ENCODE measurements at places on chromosomes 5 and 9.

DNA sequence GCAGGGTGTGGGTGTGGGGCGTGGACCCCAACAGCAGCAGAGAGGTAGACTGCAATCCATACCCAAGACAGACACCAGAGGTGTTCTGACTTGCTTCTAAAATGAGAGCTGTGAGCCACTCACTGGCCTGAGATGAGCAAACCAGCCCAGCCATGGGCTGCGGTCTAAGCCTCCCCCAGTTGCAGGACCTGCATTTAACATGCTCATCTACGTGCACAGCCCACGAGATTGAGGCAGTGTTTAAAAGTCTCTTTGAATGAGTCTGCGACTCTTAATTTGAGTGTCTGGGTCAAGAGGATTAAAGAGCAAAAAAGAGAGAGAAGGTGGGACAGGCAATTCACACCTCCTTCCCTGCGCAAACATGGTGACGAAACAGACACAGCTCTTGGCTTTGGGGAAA lies 5.9 kb downstream of the SURF4 start:
- no peak for DNase-seq

- no peak for DNase-seq
Observed at GRCh38 chr5:154236011-154236410, 45.5 kb downstream of the GALNT10 start.

- DNase-seq, result no peak
Observed at GRCh38 chr9:27722866-27723265, 149.6 kb upstream of the C9orf72 start.

DNA sequence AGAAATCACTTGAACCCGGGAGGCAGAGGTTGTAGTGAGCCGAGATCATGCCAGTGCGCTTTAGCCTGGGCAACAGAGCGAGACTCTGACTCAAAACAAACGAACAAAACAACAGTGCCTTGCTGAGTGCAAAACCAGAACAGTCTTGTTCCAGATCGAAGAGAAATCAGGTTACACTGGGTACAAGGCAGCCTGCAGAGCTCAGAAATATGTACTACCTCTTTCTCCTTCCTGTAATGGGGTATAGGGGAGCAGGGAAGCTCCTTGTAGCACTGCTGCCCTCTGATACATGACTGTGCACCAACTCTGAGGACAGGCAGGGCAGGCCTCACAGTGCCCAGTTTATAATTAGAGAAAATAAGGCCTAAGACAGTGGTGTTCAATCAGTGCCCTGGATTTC lies 24.7 kb downstream of the TBC1D2 start:
- DNase-seq, result no peak
